ENCODE measurements at places on chromosomes 2 and 18.

GRCh38 chr2:1936427-1936980 lies 192.2 kb upstream of the PXDN start:
- DNase-seq: no peak

GRCh38 chr18:6428851-6429395 lies 14.2 kb upstream of the L3MBTL4 start:
- DNase-seq: no peak

DNA sequence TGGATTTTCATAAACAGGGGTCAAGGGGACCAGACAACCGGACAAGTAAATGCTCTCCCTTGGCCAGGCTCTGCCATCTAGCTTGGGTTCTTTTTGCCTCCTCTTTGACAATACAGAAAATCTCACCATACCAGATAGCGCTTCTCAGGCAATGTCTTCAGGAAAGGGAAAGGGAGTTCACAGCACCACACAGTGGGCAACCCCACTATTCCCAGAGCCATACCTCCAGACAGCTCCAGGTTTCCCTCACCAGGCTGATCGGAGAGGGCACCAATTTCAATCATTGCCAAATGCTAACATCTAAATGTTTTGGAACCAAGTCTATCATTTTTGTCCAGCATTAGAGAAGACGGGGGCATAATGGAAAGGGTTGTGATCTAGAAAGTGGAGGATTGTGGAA lies 28.1 kb downstream of the CCDC68 start:
- no peak for DNase-seq

DNA sequence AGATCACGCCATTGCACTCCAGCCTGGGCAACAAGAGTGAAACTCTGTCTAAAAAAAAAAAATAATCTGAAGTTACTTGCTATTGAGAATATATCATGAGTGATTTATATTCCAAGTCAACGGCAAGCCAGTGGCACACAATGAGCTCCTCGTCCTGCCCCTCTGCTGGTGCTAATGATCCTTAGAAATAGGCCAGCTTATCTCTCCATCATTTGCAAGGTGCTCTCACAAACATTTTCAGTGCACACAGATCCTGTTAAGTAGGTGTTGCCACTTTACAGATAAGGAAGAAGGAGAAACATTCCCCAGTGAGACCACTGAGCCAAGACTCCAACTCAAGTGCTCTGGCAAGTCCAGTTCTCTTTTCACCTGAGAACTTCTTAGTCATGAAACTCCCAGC lies 91.3 kb upstream of the GPR45 start:
- DNase-seq: no peak

DNA sequence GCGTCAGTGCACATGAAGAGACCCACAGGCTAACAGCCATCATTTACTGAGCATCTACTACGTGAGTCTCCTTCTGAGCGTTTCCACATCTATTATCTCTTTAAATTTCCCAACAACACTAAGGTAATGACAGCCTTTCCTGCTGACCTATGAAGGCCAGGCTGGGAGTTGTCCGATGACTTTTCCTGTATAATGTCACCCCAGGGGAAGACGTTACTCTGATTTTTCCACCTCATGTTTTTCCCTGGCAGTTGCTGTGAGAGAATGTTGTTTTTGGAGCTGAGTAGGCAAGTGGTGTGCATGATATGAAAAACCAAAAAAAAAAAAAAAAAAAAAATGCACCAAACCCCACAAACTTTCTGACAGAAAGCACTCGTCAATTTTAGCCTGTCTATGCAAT lies 207.6 kb downstream of the SLC8A1 start:
- DNase-seq: no peak

DNA sequence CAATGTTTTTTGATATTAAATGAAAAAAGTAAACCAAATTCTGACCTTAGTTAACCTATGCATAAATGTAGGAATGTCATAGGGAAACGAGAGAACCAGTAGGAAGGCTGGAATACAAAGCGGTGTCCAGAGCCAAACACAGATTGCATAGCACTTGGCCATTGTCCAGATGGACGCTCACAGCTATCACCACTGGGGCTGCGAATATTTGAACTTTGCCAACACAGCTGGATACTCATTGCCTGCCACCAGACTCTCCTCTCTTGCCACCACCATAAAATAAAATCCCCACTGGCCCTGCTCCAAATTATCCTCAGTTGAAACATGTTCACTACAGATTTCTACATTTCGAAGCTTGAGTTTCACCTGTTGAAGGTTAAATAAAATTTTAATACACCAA lies 159.3 kb upstream of the GULP1 start:
- no peak for DNase-seq

GRCh38 chr2:214808981-214809750 lies at the start of gene BARD1:
TSS of gene BARD1 (minus strand) at chr2:214809683. CDS start at chr2:214809569, 114 bp downstream.
- peak; percentile 2 for DNase-seq

GRCh38 chr2:204775766-204776165 lies 230.5 kb downstream of the PARD3B start:
- no peak for DNase-seq

DNA sequence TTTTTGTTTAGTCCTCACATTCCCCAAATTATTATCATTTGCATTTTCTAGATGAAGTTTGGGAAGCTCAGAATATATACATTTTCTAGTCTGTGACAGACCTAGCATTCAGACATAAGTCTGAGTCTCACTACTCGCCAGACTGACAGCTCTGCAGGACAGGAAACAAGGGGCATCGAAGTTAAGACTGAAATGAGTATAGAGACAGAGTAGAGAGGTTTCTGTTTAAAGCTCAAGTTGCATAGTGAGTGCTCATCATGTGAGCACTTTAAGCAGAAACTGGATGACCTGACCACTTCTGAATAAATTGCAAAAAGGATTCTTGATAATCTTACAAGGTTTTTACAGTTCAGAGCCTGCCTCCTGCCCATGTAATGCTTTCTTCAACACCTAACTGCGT lies 1.1 kb downstream of the HADHB start:
- no peak for DNase-seq

DNA sequence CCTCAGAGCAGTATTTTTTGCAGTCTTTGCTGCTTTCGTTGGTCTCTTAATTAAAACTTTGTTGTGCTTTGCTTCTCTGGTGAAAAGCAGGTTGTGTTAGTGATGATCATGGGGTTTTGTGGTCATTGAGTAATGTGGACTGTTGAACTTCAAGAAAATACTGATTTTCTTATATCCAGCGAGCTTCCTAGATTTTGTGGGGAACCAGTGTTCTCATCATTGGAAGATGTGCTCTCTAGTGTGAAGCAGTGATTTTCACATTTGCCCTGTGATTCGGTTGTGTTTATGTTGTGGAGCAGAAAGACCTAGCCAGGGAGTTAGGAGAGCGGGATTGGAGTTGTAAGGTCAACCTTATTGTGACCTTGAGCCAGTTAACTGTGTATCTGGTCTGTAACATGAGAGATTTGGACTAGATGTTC lies 12.4 kb downstream of the ASAP2 start:
- DNase-seq: no peak

DNA sequence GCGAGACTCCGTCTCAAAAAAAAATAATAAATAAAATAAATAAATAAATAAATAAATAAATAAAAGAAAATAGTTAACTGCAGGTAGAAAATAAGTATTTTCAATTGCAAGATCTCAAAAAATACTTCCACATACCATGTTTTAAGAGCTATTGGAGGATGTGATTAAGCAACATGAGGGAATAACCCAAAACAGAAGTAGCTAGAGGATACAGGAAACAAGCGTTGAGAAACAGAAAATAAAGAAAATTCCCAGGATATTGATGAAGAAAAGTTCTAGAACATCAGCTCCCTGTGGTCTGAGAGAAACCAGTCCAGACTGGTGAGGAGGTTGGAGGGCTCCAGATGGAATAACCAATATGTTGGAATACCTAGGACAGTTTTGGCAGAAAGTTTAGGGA lies 57.3 kb upstream of the RND3 start:
- DNase-seq: no peak

- no peak for DNase-seq
Measured at GRCh38 chr2:36677386-36677785, 19.1 kb upstream of the VIT start.

GRCh38 chr2:10481666-10482157 lies 33.6 kb upstream of the ODC1 start:
- DNase-seq: no peak

DNA sequence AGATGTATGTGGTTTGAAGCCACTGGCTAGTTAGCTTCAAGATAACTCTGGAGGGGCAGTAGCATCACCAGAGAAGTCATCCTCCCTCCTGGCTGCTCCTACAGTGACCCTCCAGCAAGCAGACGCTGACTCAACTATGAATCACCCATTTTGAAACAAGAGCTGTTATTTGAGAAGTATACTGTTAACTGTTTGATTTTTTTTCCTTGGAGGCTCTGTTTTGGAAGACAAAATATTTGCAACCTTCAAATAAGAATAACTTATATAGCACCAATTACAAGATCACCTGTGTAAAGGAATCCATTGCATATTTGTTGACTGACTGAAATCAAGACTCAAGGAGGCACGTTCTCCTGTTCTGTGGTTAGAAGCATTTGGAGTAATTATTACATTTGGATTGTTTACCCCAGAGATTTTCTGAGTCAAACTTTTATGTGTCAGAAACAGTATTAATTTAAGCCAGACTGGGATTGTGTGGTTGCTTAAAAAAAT lies 313.8 kb downstream of the MTX2 start:
- no peak for DNase-seq

Measured in stimulated activated CD4-positive, alpha-beta T cell treated with anti-CD3 and anti-CD28 coated beads, Interleukin-1b, Interleukin-23, amount 100 ng/mL, for 1 hour (primary cell).